ENCODE measurements at places on chromosomes 4 and X.

DNA sequence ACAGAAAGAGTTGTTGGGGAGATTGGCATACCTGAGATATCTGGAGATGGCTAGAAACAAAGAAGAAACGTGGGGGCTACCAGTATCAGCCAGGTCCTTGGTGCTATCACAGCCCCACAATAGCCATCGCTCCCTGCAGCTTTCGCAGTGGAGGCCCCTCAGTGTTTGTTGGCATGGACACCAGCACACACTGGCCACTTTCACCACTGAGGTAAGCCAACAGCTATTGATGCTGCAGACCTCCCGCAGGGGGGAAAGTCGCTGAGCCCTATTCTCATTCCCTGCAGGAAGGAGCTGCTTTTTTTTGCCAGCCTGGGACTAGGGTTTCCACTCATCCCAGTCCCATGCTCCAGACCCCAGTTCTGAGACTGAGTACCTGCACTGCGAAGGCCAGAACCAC, 879.2 kb upstream of the IGFBP7 start:
- no peak for DNase-seq

DNA sequence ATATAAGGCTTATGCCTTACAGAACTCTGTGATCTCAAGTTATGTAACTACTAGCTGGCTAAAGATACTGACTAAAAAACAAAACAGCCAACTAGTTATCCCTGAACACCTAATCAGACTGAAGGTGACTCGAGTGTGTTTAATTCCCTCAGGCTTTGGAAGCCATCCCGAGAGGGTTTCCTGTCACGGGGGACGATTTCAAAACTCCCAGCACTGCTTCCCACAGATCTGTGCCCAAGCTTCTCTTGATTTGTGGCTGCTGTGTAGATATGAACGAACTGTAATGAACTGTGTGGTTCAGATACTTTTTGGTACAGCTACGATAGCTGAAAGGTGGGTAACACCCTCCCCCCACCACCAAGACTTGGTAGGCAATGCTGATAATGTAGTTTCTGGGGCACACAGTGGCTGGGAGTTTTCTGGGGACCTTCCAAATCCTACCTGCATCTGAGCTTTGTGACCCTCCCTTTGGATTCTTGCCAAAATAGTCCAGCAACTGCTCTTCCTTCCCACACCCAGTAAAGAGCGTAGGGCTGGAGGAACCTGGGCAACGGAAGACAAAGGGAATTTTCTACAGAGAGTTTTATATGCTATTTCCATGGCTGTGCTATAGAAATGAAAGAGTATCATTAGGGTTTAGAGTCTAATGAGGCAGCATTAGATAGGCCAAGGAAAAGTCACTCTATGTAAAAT, 148.8 kb downstream of the MGST2 start:
- DNase-seq, result no peak

GRCh38 chr4:8319061-8319460, 49.5 kb downstream of the HTRA3 start:
- DNase-seq, result no peak

GRCh38 chrX:126338916-126339315, 172.8 kb upstream of the DCAF12L2 start:
- DNase-seq, result no peak

GRCh38 chr4:72319601-72320021, 249.4 kb downstream of the ADAMTS3 start:
- DNase-seq, result peak; percentile 59

DNA sequence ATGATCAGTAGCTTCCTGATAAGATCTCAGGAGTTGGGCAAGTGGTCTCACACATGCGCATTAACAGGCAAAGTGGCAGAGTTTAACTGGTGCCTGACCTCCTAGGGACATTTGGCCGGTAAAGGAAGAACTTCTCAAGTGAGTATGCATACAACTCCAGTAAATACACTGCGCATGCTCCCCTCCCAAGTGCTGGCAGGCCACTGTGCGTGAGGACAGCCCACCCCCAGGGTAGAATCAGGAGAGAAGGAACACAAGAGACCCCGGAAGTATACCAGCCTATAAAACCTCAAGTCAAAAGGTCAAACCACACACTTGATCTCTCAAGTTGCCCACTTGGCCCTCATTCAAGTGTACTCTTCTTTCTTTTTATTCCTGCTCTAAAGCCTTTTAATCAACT, 225.5 kb upstream of the ANKRD50 start:
- DNase-seq, result no peak

- no peak for DNase-seq
Observed at GRCh38 chr4:87068583-87069021, 133.8 kb downstream of the AFF1 start.

DNA sequence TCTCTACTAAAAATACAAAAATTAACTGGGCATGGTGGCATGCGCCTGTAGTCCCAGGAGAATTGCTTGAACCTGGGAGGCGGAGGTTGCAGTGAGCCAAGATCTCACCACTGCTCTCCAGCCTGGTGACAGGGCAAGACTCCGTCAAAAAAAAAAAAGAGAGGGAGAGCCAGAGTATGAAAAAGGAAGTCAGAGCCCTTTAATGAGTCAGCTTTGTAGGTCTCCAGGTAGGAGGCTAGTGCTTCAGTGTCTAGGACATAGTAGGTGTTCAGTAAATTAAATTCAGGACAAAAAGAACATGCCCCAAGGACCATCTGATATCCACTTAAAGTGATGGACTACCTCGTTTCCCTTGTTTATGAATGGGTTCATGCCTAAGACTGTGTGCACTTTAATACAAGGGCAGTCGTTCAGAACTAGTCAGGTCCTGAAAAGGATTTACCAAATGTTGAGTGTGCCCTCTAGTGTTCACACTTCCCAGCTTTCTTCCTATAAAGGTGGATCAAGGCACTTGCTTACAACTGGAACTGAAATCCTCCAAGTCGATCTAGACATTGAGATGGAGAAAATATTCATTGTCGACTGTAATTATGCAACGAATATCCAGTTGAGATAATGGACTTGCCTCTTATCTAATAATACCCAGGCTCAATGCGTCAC, 29.0 kb downstream of the F9 start:
- peak; percentile 35 for DNase-seq

- no peak for DNase-seq
Observed at GRCh38 chr4:121126449-121127006, 37.6 kb downstream of the TNIP3 start.

DNA sequence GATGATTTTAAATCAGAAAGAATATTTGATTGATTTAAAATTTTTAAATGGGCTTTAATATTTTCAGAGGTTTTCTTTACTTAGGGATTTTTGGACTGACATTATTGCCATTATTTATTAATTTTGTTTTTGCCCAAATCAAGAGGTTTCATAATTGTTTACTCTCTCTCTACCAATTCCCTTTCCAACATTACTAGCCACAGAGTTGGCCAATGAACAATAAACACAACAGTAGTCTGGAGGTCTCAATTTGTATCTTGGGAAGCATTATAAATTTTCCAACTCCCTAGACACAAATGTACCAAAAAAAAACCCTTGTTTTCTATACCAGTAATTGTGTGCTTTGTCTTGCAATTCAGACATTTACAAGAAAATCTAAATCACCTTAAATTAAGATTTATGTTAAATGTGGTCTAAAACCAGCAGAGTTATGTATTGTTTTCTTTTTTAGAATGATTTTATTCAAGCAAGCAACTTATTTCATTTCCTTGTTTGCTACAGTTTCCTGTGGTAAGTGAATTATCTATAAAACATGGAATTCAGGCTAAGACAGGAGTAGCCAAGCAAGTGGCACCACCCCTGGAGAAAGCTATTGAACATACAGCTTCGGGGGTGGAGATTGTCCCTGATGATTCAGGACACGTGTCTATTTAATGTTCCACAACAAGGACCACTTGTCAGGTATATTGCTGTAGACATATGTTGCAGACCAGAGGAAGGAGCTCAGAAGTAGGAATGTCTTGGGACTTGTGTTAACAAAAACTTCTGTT, 622 bp downstream of the KLKB1 start:
- DNase-seq, result no peak

GRCh38 chrX:333611-334311, 15.2 kb upstream of the GTPBP6 start:
- DNase-seq, result no peak

GRCh38 chr4:152817331-152817730, 37.6 kb downstream of the ARFIP1 start:
- no peak for DNase-seq

DNA sequence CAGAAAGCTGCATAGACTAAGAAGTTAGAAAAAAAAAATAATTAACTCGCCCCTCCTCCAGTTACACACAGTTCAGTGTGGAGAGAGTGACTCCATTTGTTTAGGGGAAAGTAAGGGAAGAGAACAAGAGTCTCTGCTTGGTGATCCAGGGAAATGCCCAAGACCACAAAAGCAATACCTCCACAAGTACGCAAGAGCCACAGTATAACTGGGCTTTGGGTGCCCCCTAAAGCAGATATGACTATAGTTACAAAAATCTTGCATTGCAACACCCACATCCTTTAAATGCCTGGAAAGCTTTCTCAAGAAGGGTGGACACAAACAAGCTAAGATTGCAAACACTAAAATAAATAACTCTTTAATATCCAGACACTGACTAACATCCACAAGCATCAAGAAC, 164.2 kb upstream of the NRK start:
- DNase-seq, result no peak

DNA sequence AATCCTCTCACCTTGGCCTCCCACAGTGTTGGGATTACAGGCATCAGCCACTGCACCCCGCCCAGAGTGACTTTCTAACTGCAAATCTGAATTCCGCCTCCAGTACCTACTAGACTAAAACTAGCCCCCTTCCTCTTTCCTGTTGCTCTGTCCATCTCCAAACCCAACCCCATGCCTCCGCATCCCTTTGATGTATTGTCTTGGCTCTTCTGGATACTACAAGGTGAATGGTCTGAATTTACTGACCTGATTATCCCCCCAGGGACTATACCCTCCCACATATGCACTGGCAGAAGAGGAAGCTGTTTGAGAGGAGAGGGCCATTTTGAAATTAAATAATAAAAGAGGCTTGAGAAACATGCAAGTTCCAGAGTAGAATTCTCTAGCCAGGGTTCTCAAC, 17.7 kb upstream of the TFDP3 start:
- DNase-seq, result no peak

- no peak for DNase-seq
Observed at GRCh38 chr4:103425406-103425805, 227.3 kb upstream of the CENPE start.

GRCh38 chr4:98151145-98151924, 8.1 kb upstream of the STPG2 start:
- DNase-seq, result no peak

DNA sequence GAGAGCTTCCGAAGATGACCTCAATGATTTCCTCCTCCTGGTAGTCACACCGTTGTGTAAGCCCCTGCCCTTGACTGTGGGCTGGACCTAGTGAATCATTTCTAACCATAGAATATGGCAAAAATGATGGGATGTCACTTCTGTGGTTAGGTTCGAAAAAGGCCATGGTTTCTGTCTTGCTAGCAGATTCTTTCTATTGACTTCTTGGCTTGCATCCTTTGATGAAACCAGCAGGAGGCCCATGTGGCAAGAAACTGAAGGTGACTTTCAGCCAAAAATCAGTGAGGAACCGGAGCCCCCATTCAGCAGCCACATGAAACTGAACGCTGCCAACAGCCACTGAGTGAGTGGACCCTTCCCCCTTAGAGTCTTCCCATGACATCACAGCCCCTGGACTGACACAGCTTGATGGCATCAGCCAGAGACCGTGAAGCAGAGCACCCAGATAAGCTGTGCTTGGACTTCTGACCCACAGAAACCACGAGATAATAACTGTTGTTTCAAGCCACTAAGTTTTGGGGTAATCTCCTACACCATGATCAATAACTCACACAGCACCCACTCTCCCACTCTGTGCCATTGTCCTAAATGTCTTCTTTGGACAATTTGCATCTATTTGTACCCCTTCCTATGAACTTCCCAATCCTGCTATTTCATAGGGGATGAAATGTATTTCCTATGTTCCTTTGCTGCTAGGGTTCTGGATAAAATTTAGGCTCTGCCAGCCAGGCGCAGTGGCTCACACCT, 148.0 kb upstream of the STX18 start:
- no peak for DNase-seq

DNA sequence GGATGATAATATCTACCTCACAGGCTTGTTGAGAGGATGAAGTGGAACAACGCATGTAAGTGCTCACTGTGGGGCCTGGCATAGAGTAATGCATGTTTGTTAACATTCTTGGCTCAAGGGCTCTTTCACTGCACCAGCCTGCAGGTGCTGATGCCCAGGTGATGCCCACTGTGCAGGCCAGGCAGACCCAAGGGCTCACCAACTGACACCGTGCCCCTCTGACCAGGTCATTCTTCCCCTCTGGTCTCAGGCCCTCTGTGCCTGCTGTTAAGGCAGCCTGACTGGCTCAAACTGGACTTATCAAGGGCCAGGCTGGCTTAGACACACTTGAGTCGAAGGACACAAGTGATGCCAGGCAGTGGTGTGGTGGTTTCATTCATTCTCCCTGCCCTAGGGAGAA, 90.5 kb downstream of the PJA1 start:
- DNase-seq, result no peak
